Stimulated activated CD4-positive, alpha-beta T cell treated with anti-CD3 and anti-CD28 coated beads, Interleukin-2, amount 100 ng/mL, for 24 hours (primary cell): ENCODE measurements at places on chromosomes 5 and 9.

GRCh38 chr5:137441476-137441875 is 57.6 kb downstream of the SPOCK1 start:
- no peak for DNase-seq

DNA sequence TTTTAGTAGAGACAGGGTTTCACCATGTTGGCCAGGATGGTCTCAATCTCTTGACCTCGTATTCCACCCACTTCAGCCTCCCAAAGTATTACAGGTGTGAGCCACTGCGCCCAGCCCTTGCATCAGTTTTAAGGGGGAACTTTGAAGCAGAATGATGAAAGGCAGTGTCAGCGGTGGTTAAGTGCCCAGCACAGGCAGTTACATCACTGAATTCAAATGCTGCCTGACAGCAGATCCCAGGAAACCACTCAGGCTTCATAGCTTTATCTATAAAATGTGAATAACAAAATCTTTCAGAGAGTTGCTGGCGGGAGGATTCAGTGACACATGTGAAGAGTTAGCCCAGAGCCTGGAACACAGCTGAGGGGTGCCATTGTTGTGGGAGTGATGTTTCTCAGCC is 26.5 kb downstream of the FGF1 start:
- no peak for DNase-seq

- DNase-seq: no peak
Observed at GRCh38 chr5:58800356-58800755, 217.5 kb downstream of the RAB3C start.

- peak; percentile 10 for DNase-seq
Observed at GRCh38 chr9:122190597-122191381, 31.1 kb downstream of the MORN5 start.

GRCh38 chr5:121430538-121430937 is 421.1 kb upstream of the FTMT start:
- DNase-seq: no peak

DNA sequence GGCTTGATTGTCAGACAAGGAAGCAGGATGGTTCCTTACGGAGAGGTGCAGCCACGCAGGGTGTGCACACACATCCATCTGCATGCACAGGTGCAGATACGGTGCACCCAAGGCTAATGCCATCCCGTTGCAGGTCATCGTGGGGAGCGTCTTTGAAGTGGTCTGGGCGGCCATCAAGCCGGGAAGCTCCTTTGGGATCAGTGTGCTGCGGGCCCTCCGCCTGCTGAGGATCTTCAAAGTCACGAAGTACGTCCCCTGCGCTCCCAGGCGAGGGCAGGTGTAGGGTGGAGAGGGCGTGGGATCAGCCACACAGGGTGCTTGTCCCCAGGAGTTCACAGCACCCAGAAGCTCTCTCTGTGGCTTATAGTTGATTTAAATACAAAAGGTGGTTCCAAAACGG is 106.4 kb downstream of the CACNA1B start:
- no peak for DNase-seq

- no peak for DNase-seq
Observed at GRCh38 chr5:177364159-177364962, 6.6 kb downstream of the RGS14 start.

- DNase-seq: no peak
Observed at GRCh38 chr9:83778164-83778563, 39.4 kb downstream of the GKAP1 start.
